ENCODE measurements at places on chromosomes 7 and 10. TPM values are rescaled to one million over a fixed set of nuclear protein-coding genes. Genes with fewer than 3 reads are reported as not detected.

The ZNF425 gene
- 3.1 TPM for total RNA-seq

The FAM237B gene
- not detected for total RNA-seq

The CALHM3 gene
- not detected for total RNA-seq

The C10orf53 gene
- not detected for total RNA-seq

The ASIC3 gene
- total RNA-seq: not detected

The BCAP29 gene
- total RNA-seq: 22.4 TPM

The GIMAP5 gene
- total RNA-seq: 0.64 TPM

The C10orf105 gene
- not detected for total RNA-seq

Measured in tracheal epithelial cell (primary cell).